ENCODE measurements at places on chromosomes 2 and 18.

GRCh38 chr2:100541404-100541803, 21.4 kb upstream of the PDCL3 start:
- no peak for DNase-seq

- DNase-seq = no peak
Observed at GRCh38 chr2:121613774-121614173, 35.5 kb downstream of the CLASP1 start.

GRCh38 chr2:150900913-150901312, 360.8 kb downstream of the RBM43 start:
- no peak for DNase-seq

GRCh38 chr18:77341527-77342325, 92.1 kb downstream of the GALR1 start:
- no peak for DNase-seq

DNA sequence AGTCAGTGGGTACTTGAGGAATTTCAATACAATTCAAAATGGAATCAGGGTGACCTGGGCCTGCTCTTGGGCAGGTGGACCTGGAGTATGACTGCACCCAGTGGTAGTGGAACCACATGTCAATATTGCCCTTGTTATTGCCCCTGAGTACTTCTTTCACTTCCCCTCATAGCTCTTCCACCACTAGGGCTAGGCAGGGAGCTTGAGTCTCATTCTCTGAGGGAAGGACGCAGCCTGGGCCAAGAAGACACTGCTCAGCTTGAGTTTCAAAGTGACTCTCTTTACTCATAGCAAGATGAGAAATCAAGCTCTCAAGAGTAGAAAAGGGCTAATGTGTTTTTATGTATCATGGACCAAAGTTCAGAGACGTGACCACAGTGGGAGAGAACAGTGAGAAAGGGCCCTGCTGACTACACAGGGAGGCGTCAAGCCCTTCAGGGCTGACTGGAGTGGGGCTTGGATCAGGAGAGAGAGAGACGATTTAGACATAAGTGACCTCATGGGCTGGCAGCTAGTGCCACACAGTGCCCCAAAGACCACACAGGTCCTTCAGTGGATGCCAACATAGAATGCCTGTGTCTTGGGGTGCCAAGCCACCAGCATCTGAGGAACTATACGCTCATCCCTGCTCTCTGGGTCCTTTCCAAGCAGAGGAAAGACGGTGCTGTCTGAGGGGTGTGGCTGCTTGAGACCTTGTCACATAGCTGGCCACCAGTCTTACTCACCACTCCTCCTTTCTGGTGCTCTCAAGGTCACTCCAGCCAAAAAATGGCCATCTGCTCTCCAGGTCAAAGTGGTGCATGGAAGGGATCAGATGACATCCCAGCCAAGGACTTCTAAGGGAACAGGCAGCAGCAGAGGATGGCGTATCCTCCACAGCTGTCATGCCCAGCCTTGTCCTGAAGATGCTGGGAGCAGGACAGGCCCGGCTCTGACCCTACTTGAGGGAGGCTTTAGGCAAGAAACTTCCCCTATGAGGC, 13.0 kb downstream of the PTMA start:
- no peak for DNase-seq

DNA sequence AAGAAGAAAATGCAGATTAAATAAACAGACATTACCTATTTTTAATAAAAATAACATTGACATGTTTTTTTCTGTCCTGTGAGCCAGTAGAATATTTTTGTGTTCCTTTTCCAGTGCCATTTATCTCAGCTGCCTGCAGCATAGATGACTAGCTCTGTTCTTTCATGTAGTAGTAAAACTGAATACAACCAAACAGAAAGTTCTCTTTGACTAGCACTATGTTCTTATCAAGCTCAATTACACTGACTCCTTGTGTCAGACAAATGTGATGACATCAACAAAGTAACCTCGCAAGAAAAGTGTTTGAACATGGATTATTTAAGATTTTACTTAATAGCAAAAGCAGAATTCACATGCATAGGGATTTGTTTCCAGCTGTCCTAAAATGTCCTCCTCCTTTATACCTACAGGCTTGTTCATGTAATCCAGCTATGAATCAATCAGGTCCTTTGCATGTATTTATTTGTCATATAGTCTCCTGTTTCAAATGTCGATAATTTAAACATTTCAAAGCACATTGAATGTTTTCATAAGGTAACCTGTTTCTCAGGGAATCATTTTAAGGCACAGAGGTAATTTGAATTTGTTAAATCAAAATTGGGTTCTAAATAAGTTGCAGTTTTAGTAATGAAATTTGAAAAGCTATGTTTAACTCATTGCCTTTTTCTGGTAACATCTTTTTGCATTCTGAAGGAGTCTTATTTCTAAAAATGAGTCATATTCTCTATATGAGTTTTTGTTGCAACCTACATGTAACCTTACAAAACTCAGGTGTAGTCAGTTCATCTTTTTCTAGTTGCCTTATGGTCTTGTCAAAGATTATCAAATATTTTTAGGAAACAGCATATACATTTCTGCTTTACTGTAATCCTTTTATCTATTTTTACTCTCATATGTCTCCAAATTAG, 215.3 kb upstream of the GULP1 start:
- no peak for DNase-seq

DNA sequence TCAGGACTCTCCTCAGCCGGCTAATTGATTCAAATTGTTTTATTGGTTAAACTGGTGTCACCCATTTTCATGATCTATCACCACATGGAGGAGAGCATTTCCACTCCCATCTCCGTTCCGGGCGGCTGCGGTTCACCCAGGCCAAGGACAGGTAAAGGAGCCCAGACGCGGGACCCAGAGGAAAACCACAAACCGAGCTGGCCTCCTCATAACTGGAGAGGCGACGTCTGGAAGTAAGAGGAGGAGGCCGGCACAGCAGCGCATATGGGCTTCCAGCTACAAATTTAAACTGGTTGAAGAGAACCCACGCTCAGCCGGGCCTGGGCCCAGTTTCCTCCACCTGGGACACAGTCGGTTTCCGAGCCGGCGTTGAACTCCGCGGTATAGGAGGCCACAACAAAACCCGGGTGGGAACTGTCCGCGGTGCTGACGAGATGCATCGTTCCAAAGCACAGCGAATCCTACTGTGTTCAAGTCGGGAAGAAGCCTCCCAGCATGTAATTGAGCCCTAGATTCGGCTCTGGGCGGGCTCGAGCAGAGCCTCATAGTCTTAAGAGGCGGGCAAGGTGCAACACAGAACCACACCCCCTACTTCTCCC, 3.0 kb upstream of the SKOR2 start:
- peak; percentile 50 for DNase-seq

- peak; percentile 44 for DNase-seq
Observed at GRCh38 chr18:78659748-78660147, 319.9 kb upstream of the SALL3 start.

DNA sequence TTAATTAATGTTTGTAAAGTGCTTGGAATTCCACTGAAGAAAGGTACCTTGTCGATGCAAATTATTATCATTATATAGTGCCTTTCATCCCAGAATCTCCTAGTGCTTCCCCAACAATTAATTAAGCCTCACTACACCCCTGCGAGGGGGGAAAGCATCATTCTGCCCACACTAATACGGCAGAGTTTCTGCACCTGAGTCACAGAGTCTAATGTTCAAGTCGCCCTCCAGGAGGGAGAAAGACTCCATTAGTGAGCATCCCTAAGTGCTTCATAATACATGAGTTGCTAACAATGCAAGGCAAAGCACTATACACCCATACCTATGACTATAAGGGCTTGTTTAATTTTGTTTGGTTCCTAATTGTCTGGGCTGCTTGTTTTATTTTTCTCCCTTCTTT, 25.4 kb upstream of the NRP2 start:
- DNase-seq = no peak

DNA sequence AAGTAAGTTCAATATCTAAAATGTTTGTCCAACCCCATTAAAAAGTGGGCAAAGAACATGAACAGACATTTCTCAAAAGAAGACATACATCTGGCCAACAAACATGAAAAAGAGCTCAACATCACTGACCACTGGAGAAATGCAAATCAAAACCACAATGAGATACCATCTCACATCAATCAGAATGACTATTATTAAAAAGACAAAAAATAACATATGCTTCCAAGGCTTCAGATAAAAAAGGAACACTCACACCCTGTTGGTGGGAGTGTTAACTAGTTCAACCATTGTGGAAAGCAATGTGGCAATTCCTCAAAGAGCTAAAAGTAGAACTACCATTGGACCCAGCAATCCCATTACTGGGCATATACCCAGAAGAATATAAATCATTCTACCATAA, 931.1 kb downstream of the LRP1B start:
- DNase-seq = no peak

GRCh38 chr18:28995319-28995718, 818.4 kb upstream of the CDH2 start:
- no peak for DNase-seq

DNA sequence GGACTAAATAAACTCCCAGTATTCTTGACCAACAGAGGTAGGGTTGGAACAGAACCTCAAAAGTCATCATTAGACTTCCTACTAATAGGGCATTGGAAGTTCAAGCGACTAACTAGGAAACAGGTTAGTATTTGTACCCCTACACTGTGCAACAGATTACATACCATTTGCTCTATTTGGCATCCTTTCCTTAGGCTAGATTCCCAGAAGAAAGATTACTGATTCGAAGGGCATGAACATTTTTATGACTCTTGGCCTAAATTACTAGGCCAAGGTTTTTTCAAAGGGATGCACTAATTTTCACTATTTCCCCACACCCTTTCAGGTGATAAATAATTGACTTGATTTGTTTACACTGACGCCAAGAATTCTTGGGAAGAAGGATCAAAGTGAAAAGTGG, 104.8 kb upstream of the CYP1B1 start:
- no peak for DNase-seq

- DNase-seq = no peak
Observed at GRCh38 chr2:236137066-236137465, 31.1 kb downstream of the GBX2 start.

DNA sequence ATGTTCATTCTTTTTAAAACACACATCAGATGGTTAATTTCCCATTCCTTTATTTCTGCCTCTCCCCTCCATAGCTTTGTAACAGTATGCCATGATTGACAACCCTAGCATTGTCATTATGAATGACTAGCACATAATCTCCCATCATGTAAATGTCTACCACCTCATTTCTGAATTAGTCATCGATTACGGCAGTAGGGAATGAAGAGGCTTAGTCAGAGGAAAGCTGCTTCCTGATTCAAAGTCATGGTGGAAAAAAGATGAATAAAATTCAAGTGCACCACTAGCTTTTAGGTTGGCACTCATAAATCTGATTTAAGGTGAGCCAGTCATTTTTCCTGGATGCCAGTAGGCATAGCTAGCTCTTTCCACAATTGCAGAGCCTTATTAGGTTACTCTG, 19.1 kb upstream of the ACMSD start:
- no peak for DNase-seq

DNA sequence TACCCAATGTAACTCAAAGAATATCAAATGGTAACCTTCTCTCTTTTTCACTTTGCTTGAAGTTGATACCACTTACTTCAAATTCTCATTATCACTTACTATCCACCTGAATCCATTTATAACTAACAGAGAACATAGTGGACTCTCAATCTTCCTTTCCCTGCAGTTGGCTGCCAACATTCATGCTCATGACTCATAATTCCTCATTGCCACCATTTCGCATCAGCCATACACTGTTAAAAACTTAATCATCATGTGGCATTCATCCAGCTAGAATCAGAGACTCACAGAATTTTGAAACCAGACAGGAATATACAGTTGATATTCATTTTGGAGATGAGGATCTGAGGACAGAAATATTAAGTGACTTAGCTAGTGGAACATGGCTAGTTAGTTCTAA, 56.8 kb downstream of the SLC4A10 start:
- DNase-seq = no peak

GRCh38 chr2:120132691-120133090, 90.5 kb downstream of the TMEM185B start:
- DNase-seq = no peak
